HuH-7 (cell line): ENCODE measurements at places on chromosomes 5 and 9.

DNA sequence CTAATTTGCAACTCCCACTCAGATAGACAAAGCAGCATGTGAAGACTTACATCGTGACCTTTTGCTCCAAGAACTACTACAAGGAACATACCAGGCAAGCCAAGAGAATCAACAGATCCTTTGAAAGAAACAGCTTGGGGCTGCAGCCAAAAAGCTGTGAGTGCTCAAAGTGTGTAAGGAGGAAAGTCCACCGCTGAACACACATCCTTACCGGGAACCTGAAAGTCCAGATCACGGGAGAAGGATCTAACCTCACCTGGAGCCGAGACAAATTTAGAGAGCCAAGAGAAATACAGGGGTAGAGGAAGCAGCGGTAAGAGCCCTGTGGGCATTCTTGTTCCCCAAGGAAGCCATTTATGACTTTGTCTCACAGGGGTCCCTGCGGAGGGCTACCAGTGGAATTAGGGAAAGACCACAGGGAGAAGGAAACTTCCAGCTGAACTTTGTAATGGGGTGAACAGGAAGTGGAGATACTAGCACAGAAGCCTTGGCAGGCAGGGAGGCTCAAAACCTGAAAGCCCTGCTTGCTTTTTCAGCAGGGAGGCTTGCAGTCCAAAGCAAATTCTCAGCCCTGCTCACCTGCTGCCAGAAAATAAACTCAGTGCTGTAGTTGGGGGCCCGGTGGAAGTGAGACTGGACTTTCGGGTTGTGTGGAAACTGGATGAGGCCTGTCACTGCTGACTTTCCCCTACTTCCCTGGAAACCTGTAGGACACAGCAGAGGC lies 350.2 kb downstream of the DTWD2 start:
- DNase-seq, result no peak

DNA sequence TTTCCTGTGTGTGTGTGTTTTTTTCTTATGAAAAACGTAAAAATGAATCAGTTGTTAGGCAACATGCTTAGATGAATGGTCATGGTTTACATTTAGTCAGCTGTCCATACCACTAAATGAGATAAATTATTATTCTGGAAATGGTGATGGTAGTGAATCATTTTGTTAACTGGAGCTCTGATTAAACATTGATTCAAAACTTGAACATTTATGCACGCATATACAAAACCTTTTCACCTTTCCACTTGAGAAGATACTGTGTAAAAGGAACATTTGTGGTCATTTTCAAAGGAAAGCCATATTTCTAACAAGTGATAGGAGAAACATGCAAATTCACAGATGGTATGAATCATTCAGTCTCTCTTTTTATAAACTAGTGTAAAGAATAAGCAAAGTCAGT lies 162.0 kb downstream of the SLC25A46 start:
- no peak for DNase-seq

DNA sequence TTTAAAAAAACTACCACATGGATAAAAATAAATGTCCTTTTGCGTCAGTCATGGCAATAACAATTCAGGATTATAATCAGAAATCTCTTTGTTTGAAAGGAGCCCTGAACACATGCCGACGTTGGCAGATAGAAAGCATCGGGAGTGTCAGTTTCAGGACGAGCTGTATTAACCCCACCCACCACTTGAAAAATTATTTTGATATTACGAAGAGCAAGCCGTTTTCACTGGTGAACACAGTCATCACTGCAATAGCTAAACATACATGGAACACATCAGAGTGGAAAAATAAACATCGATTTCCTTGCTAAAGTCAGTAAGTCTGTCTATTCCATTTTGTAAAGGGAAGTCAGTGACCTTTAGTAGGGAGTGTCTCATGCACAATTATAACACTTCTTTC lies 266.4 kb upstream of the FBXL7 start:
- DNase-seq, result no peak

GRCh38 chr9:96192710-96193109 lies 109.3 kb downstream of the HSD17B3 start:
- no peak for DNase-seq

GRCh38 chr5:6585168-6585567 lies 47.7 kb downstream of the NSUN2 start:
- DNase-seq, result no peak

- DNase-seq, result peak; percentile 97
These were observed at the start of gene MRPS2 for GRCh38 chr9:135500525-135501260. MRPS2 (plus strand) TSS chr9:135500682; CDS start chr9:135500711, 29 bp downstream.

- DNase-seq, result no peak
These were observed 73.2 kb downstream of the SH3PXD2B start for GRCh38 chr5:172380987-172381643.

DNA sequence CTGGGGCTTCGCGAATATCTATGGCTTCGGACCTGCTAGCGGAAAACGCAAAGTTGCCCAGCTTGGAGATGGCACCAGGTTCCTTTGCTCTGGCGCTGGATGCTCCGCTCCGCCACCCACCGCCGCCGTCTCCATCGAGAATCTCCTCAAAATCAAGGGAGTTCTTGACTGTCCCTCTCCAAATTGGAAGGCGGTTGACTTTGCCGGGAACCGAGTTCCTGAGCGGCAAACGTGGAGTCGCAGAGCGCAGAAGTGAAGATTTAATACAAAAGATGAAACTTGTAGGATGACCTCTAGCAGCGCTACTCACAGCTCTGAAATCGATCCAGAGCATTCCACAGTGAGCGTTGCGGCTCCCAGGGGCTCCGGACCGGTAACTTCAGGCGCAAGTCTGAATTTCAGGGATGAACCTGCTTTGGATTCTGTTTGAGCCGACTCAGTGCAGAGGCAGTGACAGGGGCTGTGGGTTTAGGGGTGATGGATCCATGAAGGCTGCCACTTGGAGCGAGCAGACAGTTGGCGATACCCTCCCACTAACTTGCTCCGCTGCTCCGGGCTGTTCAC lies 1641.5 kb upstream of the C9orf72 start:
- no peak for DNase-seq

DNA sequence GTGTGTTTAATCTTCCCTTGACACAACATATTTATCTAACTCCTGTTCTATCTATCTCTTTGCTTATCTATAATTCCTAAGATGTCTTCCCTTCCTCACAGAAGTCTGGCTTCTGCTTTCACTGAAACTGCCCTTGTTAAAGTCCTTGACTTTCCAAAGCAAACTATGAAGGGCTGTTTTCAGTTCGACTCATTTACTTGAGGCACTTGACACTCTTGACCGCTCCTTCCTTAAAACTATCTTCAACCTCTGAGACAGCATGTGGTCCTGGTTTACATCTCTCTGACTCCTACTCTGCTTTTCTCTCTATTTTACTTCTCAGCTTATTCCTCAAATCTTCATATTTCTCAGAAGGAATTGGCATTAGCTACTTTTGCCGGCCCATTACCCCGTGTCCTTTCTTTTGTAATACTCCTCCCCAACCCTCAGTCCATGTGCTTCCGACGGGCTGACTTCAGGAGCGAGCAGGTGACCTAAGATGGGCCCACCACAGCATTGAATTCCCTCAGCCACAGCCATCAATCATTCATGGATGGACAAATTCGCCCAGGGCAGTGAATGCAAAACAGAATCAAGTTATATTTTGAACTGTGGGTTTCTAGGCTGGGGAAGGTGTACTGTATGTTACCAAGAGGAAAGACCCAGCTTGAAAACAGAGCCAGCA lies 1089.2 kb downstream of the PTPRD start:
- DNase-seq, result no peak

- no peak for DNase-seq
These were observed 120.0 kb downstream of the TRIO start for GRCh38 chr5:14263113-14263512.

GRCh38 chr5:127386557-127386956 lies 96.0 kb downstream of the MEGF10 start:
- no peak for DNase-seq

GRCh38 chr5:23721336-23721735 lies 213.9 kb downstream of the PRDM9 start:
- no peak for DNase-seq

- no peak for DNase-seq
These were observed 11.5 kb upstream of the SLC31A2 start for GRCh38 chr9:113139225-113139829.

- DNase-seq, result no peak
These were observed 155.5 kb downstream of the RAB3C start for GRCh38 chr5:58738336-58738735.

GRCh38 chr9:115944166-115944948 lies 209.2 kb upstream of the PAPPA start:
- DNase-seq, result peak; percentile 24

DNA sequence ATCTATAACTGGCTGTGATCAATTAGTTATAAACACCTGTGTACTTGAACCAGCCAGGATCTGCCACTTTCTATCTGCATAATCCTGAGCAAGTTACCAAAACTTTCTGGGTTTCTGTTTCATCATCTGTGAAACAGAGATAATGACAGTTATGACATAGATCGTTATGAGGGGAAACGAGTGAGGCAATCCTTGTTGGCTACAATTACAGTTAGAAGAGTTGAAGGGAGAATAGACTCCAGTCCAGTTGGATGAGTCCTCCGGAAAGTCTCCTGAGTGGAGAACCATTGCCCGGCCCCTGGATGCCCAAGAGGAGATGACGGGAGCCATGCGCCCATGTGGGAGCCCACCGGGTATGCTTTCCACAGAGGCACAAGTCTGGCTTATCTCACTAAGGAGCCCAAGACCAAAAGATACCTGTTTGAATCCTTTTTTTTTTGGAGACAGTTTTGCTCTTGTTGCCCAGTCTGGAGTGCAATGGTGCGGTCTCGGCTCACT lies 4.5 kb downstream of the PDE6A start:
- DNase-seq, result no peak

GRCh38 chr5:362189-362588 lies 40.7 kb downstream of the AHRR start:
- DNase-seq, result no peak

- no peak for DNase-seq
These were observed 38.3 kb downstream of the RECK start for GRCh38 chr9:36074870-36075532.

DNA sequence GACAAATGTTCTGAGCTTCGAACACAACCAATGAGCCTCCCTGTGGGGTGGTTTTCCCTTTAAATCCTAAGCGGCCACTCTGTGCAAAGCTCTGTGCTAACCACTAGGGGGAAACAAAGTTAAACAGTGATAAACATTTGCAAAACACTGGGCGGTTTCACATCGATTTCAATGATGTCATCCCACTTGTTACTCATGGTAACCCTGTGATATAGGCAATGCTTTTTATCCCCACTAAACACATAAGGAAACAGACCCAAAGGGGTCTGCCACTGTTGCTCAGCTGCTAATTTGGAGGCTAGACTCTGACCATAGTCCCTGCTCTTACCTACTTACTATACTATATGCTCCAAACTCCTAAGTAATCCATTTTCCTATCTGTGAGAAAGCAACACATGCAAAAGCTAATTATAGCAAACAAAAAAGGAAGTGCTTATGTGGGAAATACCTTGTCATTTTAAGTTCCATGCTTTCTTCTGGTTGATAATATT lies 57.3 kb downstream of the PTPN3 start:
- peak; percentile 81 for DNase-seq

DNA sequence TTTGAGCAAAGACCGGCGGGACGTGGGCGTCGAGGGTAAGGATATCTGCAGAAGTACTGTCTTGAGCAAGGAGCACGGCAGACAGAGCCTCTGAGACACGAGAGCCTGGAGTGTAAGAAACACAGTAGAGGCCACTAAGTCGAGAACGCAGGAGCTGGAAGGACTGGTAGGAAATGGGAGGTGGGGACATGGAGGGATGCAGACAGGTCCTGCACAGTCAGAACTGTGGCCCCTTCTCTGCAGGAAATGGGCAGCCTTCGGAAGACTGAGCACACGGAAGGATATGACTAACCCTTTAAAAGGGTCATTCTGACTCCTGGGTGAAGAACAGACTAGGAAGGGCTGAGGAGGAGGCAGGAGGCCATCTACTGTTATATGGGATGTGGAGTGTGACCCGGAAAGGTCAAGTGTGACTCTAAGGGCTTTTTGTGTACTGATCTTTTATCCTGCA lies 1.4 kb upstream of the CAMSAP1 start:
- DNase-seq, result no peak

GRCh38 chr5:21711866-21712758 lies 1141.0 kb downstream of the CDH12 start:
- no peak for DNase-seq

- no peak for DNase-seq
These were observed 152.0 kb downstream of the DOCK8 start for GRCh38 chr9:366620-367019.

GRCh38 chr9:104896131-104896530 lies 31.8 kb downstream of the ABCA1 start:
- no peak for DNase-seq

DNA sequence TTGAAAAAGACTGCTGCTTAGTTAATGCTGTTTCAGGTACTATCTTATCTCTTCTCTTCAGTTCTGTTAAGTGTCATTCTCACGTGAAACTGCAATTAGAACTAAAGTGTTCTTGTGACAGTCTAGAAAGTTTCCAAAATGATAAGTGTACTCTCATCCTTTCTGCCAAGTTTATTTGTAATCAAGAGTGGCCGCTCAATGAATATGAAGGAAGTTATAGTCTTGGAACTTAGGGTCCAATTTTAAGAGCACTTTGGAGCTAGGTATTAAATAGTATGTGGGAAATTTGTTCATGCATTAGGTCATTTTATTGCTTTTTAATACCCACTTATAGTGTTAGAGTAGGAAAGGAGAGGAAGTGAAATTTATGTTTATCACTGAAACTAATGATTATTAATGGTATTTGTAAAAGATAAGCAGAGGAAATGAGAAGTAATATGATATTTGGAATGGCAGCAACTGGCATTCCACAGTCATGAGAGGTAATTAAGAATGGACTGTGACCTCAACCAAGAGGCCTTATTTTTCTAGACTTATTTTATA lies 20.4 kb downstream of the XRCC4 start:
- no peak for DNase-seq

- DNase-seq, result no peak
These were observed 27.8 kb downstream of the ADRA1B start for GRCh38 chr5:159944056-159944600.

DNA sequence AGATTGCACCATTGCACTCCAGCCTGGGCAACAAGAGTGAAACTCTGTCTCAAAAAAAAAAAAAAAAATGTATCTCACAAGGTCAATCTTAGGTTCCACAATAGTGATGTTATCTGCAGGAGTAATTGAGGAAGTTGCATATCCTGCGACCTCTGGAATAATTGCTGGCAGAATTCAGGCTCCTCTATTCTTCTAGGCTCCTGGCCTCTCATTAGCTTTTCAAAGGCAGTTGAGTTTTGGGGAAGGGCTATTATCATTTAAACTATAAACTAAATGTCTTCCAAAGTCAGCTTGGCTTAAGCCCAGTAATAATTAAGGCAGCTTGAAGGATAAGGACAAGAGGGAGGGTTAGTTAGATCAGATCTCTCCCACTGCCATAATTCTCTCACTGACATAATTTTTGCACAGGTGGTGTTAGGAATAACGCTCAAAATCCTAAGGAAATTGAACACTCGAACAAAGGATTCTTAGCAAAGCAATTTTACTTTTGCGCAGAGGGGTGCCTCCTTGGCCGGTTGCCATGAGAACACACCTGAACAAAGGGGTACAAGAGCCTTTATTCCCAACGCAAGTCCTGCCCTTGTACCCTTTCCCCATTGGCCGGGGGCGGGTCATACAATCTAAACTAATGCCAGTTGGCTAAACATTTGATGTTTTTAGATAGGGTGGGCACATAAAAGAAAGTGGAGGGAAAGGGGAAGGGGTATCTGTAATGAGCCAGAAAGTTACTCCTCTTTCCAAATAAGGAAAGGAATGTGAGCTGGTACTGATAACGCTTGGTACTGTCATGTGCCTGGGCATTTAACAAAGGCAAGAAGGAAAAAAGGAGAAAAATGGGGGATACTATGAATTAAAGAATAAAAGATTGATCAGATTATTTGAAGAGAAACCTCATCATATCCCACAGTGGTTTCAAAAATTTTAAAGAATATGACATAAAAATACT lies 106.4 kb upstream of the CCNG1 start:
- DNase-seq, result no peak

- no peak for DNase-seq
These were observed 48.8 kb downstream of the SLC1A3 start for GRCh38 chr5:36655161-36655560.
